CD4-positive, alpha-beta memory T cell (primary cell): ENCODE measurements at places on chromosomes 4 and X.

- no peak overlapping the region for H3K4me3 ChIP-seq
- no peak for DNase-seq
- no peak overlapping the region for H3K27ac ChIP-seq
- H3K36me3 ChIP-seq, result no peaks in the 10 kb centered on the region
These were observed 179.0 kb downstream of the COX7B2 start for GRCh38 chr4:46730075-46730474.

DNA sequence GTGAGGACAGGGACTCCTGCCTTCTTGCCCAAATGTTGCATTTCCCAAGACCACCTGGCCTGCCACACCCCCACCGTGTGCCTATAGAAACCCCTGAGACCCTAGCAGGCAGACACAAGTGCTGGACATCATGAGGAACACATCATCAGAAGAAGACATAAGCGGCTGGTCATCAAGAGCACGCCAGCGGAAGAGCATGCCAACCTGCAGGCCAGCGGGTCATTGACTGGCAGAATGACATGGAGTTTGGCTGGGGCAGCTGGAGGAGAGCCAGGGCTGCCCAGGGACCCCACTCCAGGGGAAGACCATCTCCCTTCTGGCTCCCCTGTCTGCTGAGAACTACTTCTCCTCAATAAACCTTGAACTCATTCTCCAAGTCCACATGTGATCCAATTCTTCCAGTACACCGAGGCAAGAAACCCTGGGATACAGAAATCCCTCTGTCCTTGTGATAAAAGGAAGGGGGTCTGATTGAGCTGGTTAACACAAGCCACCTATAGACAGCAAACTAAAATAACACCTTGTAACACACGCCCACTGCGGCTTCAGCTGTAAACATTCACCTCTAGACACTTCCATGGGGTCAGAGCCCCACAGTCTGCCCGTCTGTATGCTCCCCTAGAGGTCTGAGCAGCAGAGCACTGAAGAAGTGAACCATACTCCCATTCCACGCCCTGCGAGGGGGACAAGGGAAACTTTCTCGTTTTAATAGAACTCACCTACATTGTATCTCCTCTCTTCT, 164.8 kb upstream of the EMCN start:
- no peaks in the 10 kb centered on the region for H3K4me1 ChIP-seq
- no peaks in the 10 kb centered on the region for H3K27me3 ChIP-seq
- no peak overlapping the region for H3K27ac ChIP-seq
- no peak for DNase-seq

DNA sequence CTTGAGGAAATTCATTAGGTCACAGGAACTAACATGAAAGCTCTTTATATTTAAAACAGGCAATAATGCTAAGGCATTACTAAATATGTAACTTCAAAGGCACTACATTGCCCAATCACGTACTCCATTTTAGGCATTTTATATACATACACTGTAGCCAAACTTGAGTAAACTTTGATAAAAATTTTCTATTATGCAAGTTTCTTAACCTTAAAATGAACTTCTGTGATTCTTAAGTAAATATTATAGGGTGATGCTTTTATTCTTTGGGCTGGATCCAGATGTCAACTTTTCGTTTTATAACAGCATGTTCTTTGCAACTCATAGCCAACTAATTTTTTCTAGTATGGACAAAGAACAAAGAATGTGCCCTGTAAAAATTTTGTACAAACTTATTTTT, 28.3 kb upstream of the MAP9 start:
- H3K4me3 ChIP-seq, result no peak overlapping the region
- DNase-seq, result no peak
- no peaks in the 10 kb centered on the region for H3K27me3 ChIP-seq
- H3K4me1 ChIP-seq, result no peaks in the 10 kb centered on the region
- H3K27ac ChIP-seq, result no peak overlapping the region
- H3K36me3 ChIP-seq, result no peaks in the 10 kb centered on the region

- H3K27ac ChIP-seq, result no peak overlapping the region
- no peak overlapping the region for H3K4me3 ChIP-seq
- no peaks in the 10 kb centered on the region for H3K4me1 ChIP-seq
- no peak for DNase-seq
These were observed 678.6 kb downstream of the IQCM start for GRCh38 chr4:149136951-149137620.

- no peaks in the 10 kb centered on the region for H3K36me3 ChIP-seq
- H3K4me3 ChIP-seq, result no peak overlapping the region
- no peaks in the 10 kb centered on the region for H3K4me1 ChIP-seq
- DNase-seq, result no peak
- H3K27me3 ChIP-seq, result no peaks in the 10 kb centered on the region
These were observed 455.7 kb downstream of the GABRG1 start for GRCh38 chr4:45668128-45668527.

DNA sequence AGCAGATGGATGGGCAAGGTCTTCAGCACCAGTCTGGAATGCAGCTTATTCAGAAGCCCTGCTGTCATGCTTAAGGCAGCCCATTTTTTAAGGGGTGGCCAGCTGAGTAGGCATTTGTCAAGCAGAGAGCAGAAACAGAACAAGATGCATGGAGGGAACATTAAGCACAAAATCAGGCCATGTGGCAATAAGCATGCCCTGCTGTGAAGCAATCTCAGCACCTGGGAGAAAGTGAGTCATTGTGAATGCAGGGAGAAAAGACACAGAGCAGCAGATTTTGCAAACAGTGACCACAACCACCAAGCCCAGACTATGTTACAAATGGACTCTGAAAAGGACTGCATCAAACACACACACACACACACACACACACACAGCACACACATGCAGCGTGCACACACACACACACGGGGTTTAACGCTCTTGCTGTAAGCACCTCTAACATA, 94.1 kb upstream of the GALNT7 start:
- no peaks in the 10 kb centered on the region for H3K36me3 ChIP-seq
- H3K27me3 ChIP-seq, result no peaks in the 10 kb centered on the region
- H3K4me3 ChIP-seq, result no peak overlapping the region
- no peak overlapping the region for H3K27ac ChIP-seq

DNA sequence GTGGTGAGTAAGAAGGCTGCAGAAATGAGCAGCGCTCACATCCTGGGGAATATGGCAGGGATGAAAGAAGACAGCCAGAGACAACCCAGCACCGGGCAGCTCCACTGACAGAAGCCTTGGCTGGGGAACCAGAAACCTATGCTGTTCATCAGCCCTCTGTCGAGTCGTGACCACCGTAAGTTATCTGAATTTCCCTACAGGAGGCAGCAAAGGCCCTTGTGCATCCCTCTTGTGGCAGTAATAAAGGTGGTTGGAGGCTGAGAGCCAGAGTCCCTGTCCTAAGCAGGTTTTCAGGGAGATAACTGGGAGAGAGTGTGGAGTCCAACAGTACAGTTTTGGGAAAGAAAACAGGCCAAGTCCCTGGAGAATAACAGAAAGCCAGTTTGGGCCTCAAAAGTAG, 194.0 kb upstream of the BOD1L1 start:
- H3K27me3 ChIP-seq, result no peaks in the 10 kb centered on the region
- H3K36me3 ChIP-seq, result no peaks in the 10 kb centered on the region
- no peaks in the 10 kb centered on the region for H3K4me1 ChIP-seq

DNA sequence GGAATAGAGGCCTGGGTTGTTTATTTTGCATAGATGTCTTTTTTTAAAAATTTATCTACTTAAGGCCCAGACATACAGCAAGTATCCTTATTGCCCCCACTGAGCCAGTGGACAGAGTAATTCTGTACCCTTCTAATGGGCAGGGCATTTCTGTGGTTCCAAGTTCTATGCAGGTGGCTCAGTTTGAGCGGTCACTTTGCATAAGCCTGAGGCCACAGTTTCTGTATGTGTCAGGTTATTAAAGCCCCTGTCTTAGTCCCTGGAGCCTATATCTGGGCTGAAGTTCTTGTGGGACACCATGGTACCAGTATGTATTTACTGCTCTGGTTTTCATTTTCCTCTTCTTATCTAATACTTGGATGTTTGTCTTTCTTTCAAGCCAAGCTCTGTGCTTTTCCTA, 168.8 kb downstream of the MID1IP1 start:
- no peaks in the 10 kb centered on the region for H3K36me3 ChIP-seq
- no peak overlapping the region for H3K27ac ChIP-seq
- no peaks in the 10 kb centered on the region for H3K27me3 ChIP-seq
- DNase-seq, result no peak
- H3K4me1 ChIP-seq, result no peaks in the 10 kb centered on the region
- H3K4me3 ChIP-seq, result no peak overlapping the region

GRCh38 chr4:6795821-6796220, 13.3 kb downstream of the KIAA0232 start:
- no peak overlapping the region for H3K4me3 ChIP-seq
- H3K36me3 ChIP-seq, result no peaks in the 10 kb centered on the region
- no peaks in the 10 kb centered on the region for H3K27me3 ChIP-seq

DNA sequence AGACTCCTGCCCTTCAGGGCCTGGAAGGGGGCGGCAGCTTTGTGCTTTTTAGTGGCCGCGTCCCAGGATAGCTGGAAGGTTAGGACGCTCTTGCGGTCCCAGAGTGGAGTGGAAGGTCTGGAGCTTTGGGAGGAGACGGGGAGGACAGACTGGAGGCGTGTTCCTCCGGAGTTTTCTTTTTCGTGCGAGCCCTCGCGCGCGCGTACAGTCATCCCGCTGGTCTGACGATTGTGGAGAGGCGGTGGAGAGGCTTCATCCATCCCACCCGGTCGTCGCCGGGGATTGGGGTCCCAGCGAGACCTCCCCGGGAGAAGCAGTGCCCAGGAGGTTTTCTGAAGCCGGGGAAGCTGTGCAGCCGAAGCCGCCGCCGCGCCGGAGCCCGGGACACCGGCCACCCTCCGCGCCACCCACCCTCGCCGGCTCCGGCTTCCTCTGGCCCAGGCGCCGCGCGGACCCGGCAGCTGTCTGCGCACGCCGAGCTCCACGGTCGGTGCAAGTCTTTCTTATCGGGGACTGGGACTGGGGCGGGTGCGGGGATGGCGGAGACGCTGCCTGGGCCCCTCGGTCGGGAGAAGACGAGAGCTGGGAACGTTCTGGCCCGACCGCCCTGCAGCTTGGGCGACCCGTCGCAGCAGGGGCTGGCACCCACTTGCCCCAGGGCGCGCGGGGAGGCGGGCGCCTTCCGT, at the start of gene EDNRA:
EDNRA (plus strand) TSS at position 207 of the 686 bp plus-strand sequence. CDS start 4,585 bp downstream, outside the sequence.
- no peak within 1 kb of the TSS for H3K4me3 ChIP-seq
- H3K36me3 ChIP-seq, result no peaks in the 10 kb centered on the region
- no peaks in the 10 kb centered on the region for H3K27me3 ChIP-seq
